ENCODE measurements at places on chromosomes 7 and 10.

DNA sequence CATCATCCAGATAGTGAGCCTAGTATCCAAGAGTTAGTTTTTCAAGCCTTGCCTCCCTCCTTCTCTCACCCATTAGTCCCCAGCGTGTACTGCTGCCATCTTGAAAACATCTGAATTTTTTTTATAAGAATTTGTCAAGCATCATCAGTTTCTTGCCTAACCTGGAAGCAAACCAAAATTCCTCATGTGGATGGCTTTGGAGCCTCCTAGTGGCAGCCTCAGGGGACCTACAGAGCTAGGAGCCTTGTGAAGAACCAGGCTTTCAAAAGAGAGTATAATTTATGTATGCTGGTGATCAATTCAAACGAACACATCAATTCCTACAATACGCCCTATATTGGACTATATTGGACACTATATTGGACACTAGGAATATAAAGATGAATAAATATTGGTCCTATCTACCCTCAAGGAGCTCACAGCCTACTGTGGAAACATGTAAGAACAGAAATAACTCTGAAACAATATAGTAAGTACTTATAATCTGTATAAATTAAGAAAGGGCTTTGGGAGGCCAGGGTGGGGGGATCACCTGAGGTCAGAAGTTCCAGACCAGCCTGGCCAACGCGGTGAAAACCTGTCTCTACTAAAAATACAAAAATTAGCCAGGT lies 63.4 kb downstream of the HPSE2 start:
- peak; percentile 20 for DNase-seq

DNA sequence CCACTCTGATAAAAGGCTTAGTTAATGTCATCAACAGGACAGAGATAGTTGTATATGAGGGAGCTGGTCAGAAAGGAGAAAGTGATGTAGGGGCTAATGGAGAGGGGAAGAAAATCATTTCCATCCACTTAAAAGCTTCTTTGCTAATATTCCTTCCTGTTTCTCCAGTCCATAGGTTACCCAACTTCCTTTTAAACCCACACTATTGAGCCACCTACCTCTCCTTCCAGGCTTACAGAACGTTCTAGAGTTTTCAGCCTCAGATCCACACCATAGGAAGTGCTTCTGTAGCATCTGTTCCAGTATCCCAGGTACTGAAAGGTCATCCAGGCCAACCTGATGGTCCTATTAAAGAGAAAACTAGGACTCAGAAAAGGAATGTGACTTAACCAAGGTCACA lies 28.2 kb downstream of the STRIP2 start:
- DNase-seq: no peak

- no peak for DNase-seq
These were observed 30.0 kb downstream of the MYOF start for GRCh38 chr10:93452143-93452542.

DNA sequence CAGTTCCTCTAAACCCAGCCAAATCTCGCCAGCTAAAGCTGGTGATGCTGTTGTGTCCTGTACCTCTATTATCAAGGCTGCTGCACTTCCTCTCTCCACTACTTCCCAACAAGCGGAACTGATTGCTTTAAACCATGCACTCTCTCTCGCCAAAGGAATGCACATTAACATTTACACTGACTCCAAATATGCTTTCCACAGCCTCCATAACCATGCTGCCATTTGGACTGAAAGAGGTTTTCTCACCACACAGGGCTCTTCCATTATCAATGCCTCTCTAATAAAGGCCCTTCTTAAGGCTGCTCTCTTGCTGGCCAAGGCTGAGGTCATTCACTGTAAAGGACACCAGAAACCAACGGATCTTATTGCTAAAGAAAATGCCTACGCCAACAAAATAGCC lies 11.4 kb upstream of the LRRC61 start:
- no peak for DNase-seq

Data from AG08395 (cell line).